ENCODE measurements at places on chromosomes 7 and 10.

DNA sequence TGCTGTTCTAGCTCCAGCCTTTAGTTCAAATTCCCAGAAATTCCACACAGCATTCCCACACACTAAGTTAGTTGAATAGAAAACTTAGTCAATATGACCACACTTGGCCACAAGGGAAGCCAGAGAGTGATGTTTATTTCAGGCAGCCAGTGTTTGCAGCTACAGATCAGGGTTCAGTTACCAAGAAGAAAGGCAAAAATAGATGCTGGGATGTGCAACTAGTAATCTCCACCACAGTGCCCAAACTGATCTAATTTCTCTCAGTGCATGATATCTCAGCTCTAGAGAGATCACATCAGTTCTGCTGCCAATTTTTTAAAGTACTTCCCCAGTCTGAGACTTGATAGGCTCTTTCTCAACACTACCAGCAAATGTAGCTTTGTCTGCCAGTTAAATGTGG lies 17.6 kb downstream of the SLF2 start:
- no peak for DNase-seq

DNA sequence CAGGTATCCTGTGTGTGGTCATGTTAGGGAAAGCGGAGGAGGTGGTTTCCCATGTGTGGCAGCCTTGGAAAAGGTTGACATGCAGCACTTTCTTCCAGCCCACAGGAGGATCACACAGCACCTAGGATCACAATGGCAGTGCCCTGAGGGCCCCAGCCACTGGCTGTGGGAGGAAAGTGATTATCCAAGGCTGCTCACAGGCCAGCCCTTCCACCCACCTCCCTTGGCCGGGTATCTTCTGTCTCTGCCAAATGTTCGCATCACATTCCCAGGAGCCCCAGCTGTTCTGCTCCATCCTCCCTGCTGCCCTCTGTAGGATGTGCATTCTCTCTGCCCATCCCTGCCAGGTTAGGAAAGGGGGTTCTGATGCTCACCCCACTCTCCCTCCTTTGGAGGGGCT lies 2.5 kb upstream of the MLXIPL start:
- no peak for DNase-seq

GRCh38 chr7:44631458-44632115 lies 25.2 kb downstream of the OGDH start:
- no peak for DNase-seq

DNA sequence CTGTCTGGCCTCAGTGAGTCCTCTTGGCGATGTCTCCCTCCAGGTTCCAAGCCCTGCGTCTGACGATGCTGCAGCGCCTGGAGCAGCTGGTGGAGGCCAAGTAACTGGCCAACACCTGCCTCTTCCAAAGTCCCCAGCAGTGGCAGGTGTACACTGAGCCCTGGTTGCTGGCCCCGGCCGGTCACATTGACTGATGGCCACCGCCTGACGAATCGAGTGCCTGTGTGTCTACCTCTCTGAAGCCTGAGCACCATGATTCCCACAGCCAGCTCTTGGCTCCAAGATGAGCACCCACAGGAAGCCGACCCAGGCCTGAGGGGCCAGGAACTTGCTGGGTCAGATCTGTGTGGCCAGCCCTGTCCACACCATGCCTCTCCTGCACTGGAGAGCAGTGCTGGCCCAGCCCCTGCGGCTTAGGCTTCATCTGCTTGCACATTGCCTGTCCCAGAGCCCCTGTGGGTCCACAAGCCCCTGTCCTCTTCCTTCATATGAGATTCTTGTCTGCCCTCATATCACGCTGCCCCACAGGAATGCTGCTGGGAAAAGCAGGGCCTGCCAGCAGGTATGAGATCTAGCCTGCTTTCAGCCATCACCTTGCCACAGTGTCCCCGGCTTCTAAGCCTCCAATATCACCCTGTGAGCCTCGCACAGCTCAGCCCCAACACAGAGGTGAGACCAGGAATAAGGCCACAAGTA lies 7.3 kb upstream of the ZNF22 start:
- DNase-seq: no peak

- no peak for DNase-seq
Measured at GRCh38 chr7:41624818-41625217, 78.1 kb downstream of the INHBA start.

- no peak for DNase-seq
Measured at GRCh38 chr7:123024989-123025758, 29.7 kb upstream of the TAS2R16 start.

DNA sequence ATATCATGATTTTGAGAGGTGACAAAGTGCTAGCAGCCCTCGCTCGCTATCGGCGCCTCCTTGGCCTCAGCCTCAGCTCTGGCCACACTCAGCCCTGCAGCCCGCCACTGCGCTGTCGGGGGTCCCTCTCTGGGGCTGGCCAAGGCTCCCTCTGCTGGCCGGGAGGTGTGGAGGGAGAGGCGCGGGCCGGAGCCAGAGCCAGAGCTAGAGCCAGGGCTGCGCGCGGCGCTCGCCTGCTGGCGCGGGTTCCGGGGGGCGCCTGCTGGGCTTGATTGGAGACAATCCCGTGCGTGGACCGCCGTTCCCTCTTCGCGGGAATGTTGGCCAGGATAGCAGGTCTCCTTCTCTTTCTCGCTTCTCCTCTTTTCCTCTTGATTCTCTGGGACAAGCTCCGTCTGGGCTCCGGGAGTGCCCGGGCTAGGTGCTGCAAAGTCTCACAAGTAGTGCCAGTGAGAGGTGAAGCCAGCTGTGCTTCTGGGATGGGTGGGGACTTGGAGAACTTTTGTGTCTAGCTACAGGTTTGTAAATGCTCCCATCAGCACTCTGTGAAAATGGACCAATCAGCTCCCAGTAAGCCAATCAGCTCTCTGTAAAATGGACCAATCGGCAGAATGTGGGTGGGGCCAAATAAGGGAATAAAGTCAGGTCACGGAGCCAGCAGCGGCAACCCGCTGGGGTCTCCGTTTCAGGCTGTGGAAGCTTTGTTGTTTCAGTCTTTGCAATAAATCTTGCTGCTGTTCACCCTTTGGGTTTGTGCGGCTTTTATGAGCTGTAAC lies 43.4 kb upstream of the ELMO1 start:
- DNase-seq: peak; percentile 50

GRCh38 chr10:94879214-94879613 lies 59.2 kb upstream of the CYP2C9 start:
- DNase-seq: no peak

DNA sequence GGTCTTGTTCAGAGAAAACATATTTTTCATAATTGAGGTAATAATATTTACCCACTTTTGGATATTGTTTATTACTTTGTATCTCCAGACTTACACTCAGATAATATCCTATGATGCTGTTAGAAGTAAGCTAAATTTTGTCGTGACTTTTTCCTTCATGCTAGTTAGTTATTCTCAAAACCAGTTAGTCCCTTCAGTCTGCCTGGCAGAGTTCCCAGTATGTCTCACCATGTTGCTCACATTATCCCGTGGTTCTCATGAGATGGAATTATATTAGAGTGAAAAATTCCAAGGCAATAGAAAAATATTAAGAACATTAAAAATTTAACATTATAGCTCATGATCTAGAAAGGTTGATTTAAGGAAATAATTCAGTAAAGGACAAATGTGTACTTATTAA lies 81.5 kb upstream of the SMIM30 start:
- DNase-seq: no peak

DNA sequence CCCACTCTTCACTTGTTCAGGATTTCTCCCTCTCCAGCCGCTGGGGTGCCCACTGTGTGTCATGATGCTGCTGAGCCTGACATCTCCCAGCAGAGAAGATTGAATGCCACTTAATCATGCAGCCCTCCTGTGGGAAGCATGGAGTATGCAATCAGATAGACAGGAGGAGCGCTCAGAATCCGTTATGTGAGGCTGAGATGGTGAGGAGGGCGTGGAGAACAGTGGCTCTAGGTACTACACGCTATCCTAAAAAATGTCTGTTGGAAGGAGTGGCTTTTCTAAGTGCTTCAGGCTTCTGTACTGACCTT lies 334.3 kb downstream of the LRMDA start:
- no peak for DNase-seq

DNA sequence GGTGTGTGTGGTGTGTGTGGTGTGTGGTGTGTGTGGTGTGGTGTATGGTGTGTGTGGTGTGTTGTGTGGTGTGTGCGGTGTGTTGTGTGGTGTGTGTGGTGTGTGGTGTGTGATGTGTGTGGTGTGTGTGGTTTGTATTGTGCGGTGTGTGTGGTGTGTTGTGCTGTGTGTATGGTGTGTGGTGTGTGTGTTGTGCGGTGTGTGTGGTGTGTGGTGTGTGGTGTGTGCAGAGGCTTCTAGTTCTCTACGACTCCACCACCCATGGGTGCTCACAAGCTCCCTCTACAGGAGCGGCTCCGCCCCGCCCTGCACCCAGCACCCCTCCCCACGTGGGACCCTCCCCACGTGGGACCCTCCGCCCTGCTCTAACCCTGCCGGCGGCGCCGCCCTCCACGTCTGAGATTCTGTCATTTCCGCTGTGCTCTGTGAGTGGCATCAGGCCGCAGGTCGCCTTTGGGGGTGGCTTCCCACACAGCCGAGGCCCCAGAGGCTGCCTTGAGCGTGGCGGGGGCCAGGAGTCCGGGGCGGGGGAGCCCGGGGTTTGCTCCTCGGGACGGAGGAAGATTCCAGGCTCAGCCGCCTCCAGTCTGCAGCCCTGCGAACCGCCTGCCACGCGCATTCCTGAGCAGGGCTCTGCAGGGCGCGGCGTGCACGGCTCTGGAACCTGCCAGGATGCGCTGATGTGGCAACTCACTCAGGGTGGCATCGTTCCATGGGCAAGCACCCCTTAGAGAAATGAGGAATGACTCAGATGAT lies 37.0 kb upstream of the DNAJB6 start:
- no peak for DNase-seq

- DNase-seq: no peak
Measured at GRCh38 chr7:90859521-90859920, 263.4 kb downstream of the CDK14 start.

DNA sequence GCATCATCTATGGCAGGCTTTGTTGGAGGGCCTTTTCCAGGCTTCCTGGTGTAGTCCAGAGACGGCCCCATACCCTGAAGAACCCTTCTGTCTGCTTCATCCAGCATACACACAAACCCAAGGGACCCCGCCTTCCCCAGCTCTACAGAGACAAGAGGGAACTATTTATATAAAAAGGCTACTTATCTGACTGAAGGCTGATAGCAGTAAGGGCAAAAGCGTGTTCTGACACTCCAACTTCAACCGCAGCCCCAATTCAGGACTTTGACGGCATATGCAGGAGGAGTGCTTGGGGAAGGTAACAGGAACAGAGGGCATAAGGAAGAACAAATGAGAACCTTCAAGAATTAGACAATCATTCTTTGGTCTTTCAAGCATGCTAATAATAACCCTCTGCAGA lies 21.0 kb downstream of the GNA12 start:
- DNase-seq: no peak

DNA sequence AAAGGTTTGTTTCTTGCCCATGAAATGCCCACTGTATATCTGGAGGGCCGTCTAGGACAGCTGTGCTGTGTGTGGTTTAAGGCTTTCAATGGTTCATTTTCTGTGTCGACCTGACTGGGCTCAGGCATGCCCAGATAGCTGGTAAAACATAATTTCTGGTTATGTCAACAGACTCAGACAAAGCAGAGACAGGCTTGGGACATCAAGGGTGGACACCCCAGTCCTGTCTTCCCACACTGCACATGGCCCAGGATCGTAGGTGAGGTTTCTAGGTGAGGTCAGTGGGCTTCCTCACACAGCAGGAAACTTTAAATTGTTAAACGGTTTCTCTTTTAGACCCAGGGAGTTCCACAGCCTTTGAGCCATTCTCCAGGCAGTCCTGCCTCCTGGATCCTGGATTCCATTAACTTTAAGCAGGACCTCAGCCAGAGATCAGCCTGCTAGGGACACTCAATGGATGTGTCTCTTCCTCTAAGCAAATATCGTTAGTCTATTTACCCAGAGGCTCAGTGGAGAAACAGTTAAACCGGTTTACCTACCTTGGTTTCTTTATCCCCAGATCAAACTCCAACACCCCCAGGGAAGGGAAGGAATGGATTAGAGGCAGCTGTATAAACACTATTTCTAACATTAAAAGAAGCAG lies 66.4 kb downstream of the ST8SIA6 start:
- DNase-seq: no peak

DNA sequence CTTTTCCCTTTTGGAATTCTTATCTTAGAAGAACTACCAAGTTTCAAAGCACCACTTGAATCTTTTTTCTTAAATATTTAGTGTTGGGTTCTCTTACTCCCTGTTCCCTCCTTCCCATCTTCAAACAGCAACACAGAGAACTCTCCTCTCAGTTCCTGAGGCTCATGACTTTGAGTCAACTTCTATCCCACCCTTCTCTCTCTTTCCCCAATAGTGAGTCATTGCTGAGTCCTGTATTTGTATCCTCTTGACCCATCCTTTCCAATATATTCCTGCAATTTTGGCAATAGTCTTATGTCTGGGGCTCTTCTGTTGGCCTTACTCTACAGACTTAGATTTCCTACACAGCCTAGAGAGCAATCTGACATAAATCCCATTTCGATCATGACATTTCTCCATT lies 20.8 kb upstream of the JCAD start:
- no peak for DNase-seq

- DNase-seq: no peak
Measured at GRCh38 chr10:132898391-132899053, 43.8 kb downstream of the CFAP46 start.

GRCh38 chr10:114767986-114768821 lies 53.4 kb upstream of the FHIP2A start:
- DNase-seq: no peak

GRCh38 chr10:110723224-110723891 lies 79.2 kb downstream of the RBM20 start:
- no peak for DNase-seq

DNA sequence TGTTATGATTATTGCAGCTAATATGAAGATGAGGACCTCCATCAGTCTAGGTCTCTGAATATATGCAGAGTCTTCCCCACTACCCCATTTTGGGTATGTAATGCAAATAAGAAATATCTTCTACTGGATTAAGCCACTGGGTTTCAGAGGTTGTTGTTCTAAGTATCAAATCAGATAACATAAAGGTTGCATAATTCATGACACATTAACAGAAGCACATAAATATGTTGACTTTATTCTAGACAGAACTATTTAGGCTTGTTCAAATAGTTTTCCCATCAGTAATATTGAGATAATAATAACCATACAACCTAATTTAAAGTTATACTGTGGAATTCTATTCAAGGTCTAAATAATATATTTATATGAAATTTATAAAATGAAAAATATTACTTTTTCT lies 157.1 kb downstream of the ETV1 start:
- no peak for DNase-seq

DNA sequence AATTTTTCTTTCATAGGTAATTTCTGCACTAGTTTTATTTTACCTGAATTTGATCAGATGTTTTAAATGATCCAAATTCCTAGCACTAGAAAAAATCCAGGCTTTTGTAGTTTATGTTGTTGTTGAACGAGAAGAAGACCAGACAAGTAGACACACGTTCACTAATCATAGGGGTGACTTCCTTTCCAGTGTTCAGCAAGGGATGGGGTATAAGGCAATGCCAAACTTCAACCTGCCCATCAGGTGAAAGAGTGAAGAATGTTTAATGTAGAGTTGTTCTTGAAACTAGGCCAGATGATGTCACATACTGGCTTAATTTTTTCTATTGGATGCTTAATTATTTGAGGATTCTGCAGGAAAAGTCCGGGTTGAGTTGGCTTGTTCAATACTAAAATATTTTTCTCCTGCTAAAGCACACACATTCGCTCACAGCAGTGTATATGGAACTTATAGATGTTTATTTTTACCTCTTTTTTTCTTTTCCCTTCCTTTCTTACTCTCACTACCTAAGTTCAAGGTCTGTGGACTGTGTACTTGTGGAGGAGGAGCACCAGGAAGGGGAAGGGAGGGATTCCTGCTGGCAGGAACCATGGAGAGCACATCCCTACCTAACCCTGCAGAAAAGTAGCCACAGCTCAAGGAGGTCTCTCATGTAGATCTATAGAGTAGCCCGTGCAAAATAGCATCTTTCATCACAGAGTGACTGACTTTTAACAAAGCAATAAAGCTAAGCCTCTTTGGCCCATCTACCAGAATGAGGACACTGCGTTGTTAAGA lies 23.1 kb upstream of the AKR1E2 start:
- no peak for DNase-seq
